ENCODE measurements at places on chromosomes 5 and 9.
A peak's percentile ranks its signal among the peaks of the same experiment; 100 is the strongest.

DNA sequence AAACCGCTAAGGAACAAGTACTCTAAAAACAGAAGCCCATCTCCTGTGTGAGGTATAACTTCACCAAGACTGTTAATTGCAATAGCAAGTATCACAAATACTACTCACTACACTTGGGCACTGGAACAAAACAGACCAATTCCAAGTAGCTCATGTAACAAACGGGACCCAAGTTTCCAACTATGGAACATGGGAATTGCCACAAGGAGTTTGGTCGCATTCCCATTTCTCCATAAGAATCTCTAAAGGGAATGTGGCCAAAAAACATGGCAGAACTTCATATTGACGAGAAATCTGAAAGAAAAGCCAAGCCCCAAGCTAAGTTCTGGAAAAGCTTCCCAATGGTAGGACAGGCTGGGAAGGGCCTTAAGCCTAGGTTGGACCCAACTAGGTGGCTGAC, 162.5 kb downstream of the MAPKAP1 start:
- no peak for DNase-seq

DNA sequence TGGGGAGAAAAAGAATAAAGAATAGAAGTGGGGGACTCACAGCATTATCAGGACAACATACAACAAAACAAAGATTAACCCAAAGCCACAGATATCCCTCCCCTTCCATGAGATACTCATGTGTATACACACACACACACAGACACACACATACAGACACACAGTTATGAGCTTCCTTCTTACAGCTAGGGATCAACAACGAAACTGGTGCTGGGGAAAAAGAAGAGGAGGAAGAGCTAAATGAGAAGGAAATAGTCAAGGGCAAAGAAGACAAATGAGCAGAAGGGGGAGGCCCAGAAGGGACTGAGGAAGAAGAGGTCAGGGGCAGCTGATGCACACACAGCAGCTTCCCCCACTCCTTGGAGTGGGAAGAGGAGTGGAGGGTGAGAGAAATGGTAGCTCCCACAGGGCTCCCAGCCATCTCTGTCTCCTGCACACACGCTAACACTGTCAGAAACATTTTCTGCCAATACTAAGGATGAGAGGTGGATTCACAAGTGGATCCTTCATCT, 66.2 kb downstream of the SIL1 start:
- no peak for DNase-seq

DNA sequence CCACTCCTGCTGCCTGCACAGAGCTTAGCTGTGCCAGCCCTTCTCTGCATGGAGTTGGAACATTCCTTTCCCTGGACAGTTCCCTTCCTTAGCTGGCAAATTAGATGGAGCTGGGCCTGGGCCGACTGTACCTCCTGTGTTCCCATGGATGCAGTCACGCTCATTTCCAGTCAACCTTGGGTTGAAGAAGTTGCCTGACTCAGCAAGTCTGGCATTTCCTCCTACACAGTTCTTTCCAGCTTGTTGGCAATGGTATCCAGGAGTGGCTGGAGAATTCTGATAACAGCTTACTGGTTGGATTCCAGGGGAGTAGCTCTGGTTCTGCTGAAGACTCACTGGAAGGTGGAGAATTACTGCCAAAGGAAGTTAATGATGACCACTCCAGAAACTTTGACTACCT, 9.2 kb upstream of the TAF1L start:
- DNase-seq = peak; percentile 87

DNA sequence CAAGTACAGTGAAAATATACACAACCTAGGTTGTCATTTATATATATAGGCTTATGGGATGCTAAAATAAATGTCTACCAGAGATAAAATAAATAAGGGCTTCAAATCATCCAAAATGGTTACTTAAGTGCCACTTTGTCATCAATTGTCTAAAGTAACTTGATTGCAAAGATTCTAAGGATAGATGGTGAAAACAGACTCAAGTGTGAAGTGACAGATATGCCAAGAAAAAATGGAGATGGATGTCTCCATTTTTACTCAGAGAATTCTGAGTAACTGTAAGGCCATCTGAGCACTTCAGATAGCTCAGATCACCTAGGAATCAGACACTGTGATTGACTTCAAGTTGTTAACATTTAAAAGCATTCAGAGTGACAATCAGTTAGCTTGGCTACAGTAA, 824.3 kb downstream of the PRELID2 start:
- DNase-seq = no peak

DNA sequence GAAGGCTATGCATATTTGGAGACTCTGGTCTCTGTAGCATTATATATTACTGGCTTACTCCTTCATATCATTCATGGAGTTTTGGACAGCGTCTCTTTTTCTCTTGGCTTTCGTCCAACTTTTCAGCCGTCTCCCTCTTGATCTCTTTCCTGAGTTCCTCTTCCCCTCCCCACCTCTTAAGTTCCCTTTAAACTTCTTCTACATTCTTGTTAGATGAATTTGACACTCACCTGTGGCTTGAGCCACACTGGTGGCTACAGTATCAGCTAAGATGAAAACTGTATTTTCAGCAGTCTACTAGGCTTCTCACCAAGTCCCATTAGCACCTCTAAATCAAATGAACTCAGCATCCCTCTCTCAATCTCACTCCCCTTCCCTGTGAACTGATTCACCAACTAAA, 128.1 kb downstream of the STARD4 start:
- DNase-seq = no peak

DNA sequence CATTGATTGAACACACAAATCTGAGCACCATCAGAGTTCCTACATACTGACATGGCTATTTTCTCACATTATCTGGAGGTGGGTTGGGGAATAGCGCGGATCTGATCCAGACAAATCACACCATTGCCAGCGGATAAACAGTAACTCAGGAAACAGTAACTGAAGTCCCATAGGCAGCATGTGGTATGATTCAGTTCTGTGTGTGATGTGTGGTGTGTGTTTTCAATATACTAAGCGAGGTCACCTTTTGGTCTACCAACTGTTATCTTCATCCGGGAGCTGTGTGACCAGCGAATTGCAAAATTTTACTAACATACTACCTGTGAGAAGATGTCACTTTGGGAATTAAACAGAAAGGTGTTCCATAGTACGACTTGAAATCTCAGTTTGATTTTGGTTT, 50.1 kb downstream of the PKD2L2 start:
- no peak for DNase-seq

DNA sequence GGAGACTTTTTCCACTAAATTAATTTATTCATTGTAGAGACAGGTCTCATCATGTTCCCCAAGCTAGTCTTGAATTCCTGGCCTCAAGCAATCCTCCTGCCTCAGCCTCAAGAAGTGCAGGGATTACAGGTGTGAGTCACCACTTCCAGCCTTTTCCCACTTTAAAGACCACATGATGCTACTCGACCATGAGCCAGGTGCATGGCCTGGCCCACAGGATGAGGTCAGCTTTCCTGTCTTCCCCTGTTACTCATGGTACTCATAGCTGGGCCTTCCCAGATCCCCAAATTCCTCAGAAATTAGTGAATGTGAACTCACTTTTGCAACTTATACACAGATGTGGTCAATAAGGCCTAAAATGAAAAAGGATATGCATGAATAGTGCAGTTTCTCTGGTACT, 395.9 kb downstream of the SEMA5A start:
- peak; percentile 78 for DNase-seq

DNA sequence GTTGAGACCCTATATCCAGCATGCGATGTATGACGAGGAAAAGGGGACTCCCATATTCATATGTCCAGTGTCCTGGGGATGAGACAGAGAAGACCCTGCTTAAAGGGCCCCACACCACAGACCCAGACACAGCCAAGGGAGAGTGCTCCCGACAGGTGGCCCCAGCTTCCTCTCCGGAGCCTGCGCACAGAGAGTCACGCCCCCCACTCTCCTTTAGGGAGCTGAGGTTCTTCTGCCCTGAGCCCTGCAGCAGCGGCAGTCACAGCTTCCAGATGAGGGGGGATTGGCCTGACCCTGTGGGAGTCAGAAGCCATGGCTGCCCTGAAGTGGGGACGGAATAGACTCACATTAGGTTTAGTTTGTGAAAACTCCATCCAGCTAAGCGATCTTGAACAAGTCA, 17.1 kb downstream of the BTNL3 start:
- DNase-seq = no peak

DNA sequence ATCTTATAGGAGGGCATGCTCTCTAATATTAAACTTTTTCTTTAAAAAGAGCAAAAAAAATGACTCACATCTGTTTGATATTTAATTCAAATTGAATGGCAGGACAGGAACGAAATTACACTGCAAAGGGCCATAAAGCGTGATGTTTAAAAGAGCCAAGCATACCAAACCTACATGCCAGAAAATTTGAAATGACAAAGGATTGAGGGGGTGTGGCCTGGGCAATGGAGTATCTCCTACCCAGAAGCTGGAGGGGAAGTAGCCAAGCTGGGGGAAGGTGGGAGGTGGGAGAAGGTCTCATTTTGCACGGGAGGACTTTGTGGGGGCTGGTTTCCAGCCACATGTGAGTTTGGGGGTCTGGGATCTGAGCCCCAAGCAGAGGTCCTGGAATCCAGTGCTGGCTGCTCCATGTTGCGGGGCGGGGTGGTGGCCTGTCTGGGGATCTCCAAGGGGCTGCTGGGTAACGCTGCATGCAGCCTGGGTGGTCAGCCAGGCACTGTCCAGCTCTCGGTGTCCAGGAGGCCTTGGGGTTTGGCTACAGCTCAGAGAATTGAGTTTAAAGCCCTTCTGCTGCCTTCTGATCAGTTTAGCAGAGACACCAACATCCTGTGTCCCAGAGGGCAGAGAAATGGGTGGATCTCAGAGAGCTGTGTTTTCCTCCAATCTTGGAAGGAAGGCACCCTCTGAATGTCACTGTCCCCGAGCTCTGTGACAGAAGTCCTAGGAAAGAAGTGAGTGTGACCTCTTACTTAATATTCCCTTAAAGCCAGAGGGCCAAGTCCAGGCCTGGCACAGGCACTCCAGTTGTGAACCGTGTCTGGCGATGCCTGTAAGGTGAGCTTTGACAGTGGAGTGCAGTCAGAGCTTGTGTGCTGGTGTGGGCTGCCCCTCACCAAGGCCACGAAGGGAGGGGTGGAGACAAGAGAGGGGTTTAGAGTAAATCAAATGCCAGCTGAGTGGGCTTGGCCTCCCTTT, 7.6 kb downstream of the DCANP1 start:
- DNase-seq = no peak

- no peak for DNase-seq
Measured at GRCh38 chr9:33177639-33178038, 10.5 kb upstream of the B4GALT1 start.

- no peak for DNase-seq
Measured at GRCh38 chr5:80198399-80198798, 57.4 kb downstream of the SERINC5 start.

DNA sequence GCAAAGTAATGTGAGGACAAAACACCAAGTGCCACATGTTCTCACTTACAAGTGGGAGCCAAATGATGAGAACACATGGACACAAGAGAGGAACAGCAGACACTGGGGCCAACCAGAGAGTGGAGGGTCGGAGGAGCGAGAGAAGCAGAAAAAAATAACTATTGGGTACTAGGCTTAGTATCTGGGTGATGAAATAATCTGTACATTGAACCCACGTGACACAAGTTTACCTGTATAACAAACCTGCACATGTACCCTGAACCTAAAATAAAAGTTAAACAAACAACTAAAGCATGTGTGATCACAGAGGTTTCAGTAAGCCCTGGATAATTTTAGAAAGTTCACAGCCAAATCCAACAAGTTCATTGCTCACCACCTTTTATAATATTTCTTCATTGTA, 160.1 kb downstream of the TENT4A start:
- DNase-seq = no peak

DNA sequence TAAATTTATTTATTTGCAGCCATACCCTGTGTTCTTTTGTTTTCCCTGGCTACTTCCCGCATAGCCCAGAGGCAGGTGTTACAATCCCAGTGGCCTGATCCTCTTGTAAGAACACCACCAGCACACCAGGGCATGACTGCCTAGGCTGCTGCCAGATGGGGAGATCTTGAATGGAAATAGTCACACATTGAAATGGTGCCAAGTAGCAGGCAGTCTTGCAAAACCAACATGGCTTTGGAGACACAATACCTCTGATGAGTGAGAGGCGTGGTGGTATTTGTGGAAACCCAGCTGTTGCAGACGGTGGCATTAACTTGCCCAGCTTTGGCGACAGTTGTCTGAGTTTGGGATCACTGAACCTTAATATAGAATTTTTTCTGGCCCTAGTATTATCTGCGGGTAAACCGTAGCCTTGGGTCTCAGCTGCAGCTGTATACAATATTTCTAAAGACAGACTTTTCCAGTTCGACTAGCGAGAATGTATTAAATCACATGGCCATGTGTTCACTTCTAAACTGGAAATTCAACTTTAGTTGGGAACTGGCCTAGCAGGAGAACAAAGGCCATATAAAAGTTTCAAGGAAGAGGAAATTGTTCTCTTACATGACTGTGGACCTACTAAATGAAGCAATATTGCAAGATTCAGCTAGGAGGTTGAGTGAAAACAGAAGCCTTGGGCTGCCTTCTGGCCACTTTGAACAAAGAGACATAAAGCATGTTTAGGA, 277.0 kb downstream of the SMARCA2 start:
- DNase-seq = peak; percentile 14

GRCh38 chr9:34206561-34206960, 27.7 kb downstream of the UBAP1 start:
- no peak for DNase-seq

- DNase-seq = peak; percentile 84
Measured at GRCh38 chr5:106397700-106398099, 1273.0 kb downstream of the EFNA5 start.

GRCh38 chr9:104322596-104322995, 181.5 kb upstream of the OR13F1 start:
- DNase-seq = no peak

GRCh38 chr5:181204113-181204825, 727 bp downstream of the TRIM7 start:
- peak; percentile 72 for DNase-seq

DNA sequence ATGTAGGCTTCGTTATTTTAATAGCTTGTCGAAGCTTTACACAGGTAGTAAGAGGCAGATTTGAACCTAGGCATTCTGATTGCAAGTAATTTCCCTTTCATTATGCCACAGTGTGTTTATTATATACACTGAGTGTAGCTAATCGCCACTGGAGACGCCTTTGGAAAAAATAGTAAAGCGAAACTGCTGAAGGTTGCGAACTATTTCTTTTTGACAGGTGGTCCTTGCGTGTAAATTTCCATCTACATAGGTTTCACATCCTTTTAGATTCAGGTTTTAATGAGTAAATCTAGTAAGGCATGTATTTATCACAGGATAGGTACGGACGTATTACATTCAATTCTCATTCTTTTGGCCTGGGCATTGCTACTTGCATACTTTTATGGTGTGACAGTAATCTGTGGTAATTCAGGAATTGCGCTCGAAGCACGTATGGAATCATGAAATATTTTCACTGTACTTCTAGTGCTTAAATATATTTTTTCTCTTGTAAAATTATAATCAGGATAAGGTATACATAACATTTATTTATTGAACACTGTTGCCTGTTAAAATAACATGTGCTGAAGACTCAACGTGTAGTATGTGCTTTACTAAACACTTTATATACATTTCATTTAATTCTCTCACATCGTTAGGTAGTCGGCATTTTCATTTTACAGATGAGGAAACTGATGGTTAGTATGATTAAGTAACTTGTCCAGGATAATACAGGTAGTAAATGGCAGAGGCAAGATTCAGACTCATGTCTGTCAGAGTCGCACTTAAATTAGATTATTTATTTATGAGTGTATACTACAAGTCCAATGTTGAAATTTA, 1.8 kb downstream of the MARCHF6 start:
- no peak for DNase-seq

GRCh38 chr9:85971731-85972130, 30.8 kb downstream of the NAA35 start:
- DNase-seq = no peak

All from RWPE1 (cell line).